Stimulated activated CD4-positive, alpha-beta T cell treated with anti-CD3 and anti-CD28 coated beads, Interleukin-15, amount 100 ng/mL, for 48 hours (primary cell): ENCODE measurements at places on chromosomes 6 and 20.

DNA sequence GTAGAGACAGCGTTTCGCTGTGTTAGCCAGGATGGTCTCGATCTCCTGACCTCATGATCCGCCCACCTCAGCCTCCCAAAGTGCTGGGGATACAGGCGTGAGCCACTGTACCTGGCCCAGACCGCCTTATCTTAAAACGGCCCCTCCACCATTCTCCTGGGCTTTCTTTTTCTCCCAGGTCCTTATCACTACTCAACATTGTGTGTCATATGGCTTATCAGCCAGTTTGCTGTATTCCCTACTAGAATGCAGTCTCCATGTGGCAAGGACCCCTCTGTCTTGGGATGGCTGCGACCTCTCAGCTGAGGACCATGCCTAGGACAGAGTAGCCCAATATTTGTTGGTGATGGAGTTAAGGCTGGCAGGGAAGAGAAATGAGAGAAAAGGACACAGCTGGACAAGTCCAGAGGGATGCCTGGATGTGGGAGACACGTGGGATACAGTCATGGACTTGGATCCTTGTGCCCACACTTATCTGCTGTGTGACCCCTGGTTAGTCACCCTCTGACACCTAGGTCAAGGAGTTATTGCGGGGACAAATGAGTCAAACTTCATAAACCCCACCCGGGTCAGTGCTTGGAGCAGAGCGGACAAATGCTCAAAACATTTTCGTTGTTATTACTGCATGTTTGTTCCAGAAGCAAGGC lies 24.0 kb downstream of the ADA start:
- no peak for DNase-seq

GRCh38 chr20:22944062-22944461 lies 91.0 kb upstream of the SSTR4 start:
- DNase-seq: no peak

DNA sequence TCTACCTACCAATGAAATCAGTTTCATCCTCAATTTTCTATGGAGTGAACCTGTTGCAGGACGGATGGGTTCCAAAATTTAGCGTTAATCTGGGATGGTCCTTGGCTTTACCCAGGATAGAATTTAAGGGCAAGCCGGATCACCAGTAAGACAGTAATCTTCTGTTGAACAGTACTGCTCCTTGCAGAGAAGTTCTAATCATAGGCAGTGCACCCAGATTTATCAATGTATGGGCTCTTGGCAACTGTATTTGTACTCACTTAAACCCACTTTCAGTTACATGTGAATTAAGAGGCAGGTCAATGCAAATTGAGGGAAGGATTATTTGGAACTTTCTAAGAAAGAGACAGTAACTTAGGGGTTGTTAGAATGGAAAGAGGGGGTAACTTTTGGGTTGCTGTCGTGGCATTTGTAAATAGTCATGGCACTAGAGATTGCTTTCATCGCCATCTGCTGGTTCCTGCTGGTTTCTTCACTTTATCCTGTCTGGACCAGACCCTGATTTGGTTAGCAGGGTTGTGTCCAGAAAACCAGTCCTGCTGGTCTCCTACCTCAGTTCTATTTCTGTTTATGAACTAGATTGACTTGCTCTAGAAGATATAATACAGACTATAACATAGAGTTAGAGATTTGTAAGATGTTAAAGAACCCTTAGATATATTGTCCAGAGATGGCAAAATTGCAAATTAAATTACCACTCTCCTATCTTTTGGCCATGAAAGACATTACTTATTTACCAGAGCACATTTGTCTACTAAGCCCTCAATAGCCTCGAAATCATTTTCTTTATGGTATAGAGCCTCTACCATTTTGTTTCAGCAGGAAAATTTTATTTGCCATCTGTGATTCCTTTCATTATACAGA lies 646.3 kb downstream of the UTRN start:
- peak; percentile 4 for DNase-seq

GRCh38 chr20:48550814-48551213 lies 277.0 kb downstream of the PREX1 start:
- DNase-seq: no peak

GRCh38 chr20:22795433-22795832 lies 211.1 kb upstream of the FOXA2 start:
- no peak for DNase-seq

DNA sequence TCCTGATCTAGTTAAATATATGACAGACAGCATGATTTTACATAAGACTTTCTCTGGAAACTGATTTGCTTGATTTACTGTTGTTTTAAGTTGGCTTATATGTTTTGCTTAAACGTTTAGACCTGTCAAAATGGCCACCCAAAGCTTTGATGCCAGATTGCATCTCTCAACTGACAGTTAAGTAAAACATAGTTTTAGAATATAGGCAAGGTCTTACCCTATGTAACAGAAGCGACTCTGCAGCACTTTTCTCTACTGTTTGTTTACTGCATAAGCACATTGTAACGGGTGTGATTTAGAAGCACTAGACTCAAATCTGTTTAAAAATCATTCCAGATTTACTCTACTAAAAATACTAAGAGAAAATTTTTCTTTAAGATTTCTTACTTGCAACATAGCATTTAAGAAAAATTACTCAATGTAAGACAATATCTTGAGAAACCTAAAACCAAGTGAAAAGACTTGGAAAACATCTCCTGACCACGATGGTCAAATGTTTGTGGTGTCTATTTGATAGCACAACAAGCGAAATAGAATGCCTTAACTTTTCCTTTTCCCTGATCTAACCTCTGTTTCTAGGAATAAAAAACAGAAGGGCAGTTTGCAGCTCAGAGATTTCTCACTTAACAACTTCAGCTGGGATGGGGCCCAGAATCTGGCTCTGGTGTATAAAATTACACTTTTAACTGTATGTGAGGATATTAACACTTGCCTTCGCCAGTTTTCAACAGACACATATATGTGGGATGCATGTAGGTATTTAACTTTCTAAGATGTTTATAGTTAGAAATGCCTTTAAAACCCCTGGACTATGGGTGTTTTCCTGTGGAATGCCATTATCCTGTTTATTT lies 47.4 kb downstream of the AIG1 start:
- no peak for DNase-seq

GRCh38 chr6:9539231-9539755 lies 875.6 kb downstream of the TFAP2A start:
- DNase-seq: no peak

DNA sequence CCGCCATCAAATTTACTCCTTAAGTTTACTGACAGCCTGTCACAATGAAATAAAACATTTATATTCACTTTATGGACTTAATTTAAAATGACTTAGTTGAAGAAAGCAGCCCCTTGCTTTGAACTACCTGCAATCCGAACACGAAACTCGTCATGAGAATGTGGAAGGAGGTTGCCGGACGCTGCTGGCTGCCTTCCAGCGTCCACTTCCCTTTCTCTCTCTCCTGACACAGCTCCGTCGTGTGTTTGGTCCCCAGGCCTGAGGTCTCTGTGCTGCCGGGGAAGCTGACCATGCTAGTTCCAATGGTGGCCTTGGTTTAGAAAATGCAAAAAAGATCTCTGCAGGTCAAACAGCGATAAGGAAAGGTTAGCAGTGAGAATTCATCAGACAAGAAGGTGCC lies 519.7 kb downstream of the CDH26 start:
- DNase-seq: no peak

DNA sequence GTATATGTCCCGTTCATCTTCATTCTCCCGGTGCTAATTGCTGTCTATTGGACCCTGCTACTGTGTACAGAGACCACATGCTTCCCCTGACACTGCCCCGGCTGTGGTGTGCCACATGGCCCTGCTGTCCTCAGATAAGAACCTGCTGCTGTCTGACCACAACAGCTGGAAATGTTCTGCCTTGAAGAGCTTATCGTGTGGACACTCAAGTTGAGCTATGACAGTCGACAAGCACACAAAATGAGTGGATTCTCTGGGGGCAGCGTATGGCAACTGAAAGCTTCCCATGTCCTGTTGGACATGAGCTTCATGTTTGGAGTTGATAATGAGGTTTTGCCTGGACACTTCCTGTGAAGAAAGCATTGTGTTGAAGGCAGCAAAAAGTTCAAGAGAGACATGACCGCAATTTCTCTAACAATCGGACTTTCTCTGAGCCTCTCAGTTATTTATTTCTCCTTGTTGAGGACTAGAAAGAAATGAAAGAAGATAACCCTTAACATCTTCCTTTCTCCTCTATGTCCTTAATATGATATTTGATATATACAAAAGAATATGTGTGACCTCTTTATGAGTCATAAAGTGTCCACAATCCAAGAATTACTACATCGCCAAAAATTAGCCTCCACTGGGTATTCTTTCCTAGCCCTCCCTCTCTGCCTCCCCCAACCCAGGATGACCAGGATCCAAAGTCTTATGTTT lies 187.1 kb upstream of the TCF21 start:
- DNase-seq: no peak

DNA sequence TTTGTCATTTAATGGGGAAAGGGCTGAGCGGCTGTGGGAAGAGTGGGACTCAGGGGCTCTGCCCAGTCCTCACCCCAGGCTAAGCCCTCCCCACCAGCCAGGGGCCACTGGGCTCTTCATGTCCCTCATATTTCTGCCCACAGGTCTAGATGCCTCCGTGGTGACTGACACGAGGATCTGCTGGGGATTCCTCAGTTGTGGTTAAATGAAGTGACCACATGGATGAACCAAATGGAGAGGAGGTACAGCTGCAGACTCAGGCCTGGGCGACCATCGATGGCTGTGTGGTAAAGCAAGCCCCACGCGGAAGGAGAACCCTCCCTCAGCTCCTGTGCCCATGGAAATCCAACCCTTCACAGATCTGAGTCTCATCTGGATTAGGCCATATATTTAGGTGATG lies 29.4 kb downstream of the RAET1L start:
- DNase-seq: no peak

DNA sequence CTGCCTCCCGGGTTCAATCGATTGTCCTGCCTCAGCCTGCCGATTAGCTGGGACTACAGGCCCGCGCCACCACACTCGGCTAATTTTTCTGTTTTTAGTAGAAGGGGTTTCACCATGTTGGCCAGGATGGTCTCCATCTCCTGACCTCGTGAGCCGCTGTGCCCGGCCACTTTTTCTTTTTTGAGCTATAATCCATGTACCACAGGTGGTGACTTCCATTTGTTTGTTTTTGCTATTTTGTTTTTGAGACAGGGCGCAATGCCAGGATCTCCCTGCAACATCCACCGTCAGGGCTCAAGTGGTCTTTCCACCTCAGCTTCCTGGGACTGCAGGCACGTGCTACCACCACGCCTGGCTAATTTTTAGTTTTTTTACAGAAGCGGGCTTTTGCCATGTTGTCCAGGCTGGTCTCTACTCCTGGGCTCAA lies 8.5 kb downstream of the HSPA1B start:
- DNase-seq: no peak

GRCh38 chr6:169542491-169542890 lies 159.3 kb downstream of the WDR27 start:
- DNase-seq: no peak

DNA sequence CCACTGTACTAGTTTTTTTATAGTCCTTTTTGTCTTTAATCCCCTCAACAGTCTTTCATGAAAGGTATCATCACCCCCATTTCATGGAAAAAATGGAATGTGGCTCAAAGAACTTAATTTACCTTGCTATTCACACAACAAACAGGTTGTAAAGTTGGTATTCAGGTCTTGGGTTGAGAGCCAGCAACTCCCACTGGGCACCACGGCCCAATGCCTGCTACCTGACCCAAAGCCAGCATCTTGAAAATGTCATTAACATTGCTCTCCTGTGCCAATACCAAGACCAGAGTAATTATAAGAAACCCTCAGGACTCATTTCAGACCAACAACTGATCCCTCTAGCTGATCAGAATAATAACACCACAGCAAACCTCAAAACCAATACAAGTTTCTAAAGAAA lies 75.7 kb downstream of the METTL24 start:
- DNase-seq: no peak

DNA sequence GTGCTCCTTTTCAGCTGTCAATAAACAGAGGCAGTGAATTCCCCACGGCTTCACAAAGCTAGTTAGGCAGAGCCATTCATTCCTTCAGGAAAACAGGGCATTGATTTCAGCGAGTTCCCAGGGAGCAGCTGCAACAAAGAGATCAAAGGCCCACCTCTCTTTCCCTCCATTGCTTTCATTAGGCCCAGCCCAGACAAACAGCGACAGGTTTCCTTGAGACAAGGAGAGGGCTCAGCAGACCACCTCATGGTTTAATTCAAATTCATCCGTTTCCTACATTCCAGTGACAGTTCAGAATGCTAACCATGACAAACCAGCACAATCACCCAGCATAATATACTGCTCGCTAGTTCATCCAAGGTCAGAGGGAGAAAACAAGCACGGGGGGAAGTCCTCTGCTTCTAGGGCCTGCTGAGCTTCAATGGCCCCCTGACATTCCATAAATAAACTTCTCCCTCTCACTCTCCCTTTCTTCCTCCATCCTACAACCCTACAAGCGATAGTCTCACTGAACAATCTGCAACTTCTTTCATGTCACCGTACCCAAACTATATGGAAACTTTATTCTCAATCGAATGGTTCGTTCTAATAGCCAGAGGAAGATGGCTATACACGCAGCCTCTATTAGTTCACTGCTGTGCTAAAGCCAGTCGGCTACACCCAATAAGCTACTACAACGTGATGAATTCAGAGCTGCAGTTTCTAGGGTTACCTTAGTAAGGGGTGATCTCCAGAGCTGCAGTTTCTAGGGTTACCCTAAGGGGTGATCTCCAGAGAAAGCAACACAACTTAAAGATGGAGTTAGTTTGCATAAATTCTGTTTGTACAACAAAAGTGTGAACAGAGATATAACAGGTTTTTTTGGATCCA lies 34.7 kb downstream of the PLAGL1 start:
- DNase-seq: no peak

- DNase-seq: no peak
These were observed 126.2 kb upstream of the SSTR4 start for GRCh38 chr20:22908944-22909343.

DNA sequence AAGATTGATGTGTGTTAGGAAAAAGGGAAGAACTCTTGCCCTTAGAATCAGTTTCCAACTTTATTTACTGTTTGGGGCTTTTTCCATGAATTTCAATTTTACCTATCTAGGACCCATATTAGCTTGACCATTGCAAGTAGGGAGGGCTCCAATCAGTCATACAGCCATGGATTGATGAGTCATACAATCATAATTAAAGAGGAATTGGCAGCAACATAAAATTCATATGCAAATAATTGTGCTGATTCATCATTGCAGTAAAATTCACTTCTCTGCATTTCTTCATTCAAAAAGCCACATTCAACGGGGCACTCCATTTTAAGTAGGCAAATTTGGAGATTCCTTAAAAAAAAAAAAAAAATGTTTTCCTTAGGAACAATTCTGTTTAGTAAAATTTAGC lies 1016.4 kb downstream of the KIF16B start:
- no peak for DNase-seq
